ENCODE measurements at places on chromosomes 1 and 21.

GRCh38 chr1:53341961-53342707 lies 14.3 kb upstream of the LRP8 start:
- no peak for DNase-seq

DNA sequence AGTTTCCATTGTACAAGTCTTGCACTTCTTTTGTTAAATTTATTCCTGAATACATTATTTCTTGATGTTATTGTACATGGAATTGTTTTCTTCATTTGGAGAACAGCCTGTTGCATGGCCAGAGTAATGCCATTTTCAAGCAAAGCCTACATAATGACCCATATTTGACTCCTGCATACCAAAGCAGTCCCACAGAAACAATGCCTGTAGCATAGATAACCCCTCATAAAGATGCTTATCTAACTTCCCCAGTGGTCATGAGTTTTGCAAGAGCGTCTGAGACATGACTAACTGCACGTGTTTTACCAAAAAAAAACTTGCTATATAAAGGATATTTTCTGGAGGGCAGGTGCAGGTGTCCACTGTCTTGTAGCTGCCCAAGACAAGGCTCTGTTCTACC lies 30.3 kb upstream of the RLF start:
- DNase-seq = no peak

GRCh38 chr1:33996281-33996680 lies 132.4 kb downstream of the HMGB4 start:
- DNase-seq = no peak

DNA sequence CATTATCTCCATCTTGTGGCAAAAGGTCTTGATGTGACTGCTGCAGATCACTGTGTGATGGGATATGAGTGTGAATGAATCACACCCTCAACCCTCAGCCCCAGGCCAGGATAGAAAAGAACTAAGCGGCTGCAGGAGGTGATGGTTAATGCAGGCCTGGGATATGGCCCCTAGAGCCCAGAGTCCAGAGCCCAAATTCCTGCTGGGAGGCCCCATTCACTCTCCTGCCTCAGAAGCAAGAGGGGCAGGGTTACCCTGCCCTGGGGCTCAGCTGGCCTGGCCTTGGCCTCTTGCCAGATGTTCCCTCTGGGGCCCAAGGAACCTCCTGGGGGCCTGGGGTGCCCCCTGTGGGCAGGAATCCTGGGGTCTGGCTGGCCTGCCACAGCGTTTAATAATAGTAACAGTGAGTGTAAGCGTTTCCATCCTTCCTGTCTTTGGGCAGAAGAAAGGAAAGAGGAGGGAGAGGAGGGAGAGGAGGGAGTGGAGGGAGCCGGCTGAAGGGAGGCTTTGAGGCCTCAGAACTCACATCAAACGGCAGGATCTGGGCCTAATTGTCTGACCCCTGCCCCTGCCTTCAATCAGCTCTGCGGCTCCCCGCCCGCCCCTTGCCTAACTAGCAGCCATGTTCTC lies 26.2 kb downstream of the DMAP1 start:
- DNase-seq = no peak

GRCh38 chr21:44527156-44527982 lies 12.6 kb downstream of the KRTAP10-1 start:
- DNase-seq = no peak

DNA sequence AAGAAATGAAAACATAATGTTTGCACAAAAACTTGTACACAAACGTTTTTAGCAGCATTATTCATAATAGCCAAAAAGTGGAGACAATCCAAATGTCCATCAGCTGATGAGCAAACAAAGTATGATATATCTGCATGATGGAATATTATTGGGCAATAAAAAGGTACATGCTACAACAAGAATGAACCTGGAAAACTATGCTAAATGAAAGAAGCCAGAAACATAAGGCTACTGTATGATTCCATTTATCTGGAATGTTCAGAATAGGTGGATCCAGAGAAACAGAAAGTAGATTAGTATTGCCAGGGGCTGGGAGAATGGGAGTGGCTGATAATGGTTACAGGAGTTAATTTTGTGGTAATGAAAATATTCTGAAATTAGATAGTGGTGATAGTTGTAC lies 19.0 kb downstream of the FBXO28 start:
- DNase-seq = no peak

- no peak for DNase-seq
These were observed 7.5 kb upstream of the DPT start for GRCh38 chr1:168736520-168736919.

- peak; percentile 31 for DNase-seq
These were observed 16.4 kb upstream of the KIAA0040 start for GRCh38 chr1:175208773-175209492.

GRCh38 chr1:173603056-173603591 lies at the start of gene SLC9C2:
TSS of gene SLC9C2 (minus strand) at chr1:173603072. CDS start at chr1:173601776, 1,296 bp downstream.
- DNase-seq = no peak

- DNase-seq = no peak
These were observed 17.6 kb downstream of the GPR137B start for GRCh38 chr1:236159704-236160539.

DNA sequence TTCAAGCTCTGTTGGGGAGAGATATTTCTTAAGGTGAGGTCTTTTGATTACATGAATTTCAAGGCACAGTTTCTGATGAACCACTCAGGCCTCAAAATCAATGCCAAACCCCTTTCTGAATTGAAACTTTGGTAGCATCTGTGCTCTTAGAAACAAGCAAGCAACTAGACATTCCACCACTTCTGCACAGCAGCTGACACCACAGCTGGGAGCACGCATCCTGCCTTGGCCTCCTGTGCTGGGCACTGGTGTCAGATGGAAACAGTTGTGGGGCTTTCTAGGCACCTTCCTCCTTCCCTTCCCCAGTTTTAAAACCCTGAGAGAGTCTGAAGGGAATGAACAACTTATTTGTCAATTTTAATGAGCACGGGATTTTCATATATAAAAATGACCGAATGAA lies 360.2 kb downstream of the ADGRL2 start:
- DNase-seq = no peak
